ENCODE measurements at places on chromosomes 16 and 17.
A peak's percentile ranks its signal among the peaks of the same experiment; 100 is the strongest.

- DNase-seq, result no peak
Observed at GRCh38 chr16:19307587-19308241, 22.2 kb downstream of the CLEC19A start.

DNA sequence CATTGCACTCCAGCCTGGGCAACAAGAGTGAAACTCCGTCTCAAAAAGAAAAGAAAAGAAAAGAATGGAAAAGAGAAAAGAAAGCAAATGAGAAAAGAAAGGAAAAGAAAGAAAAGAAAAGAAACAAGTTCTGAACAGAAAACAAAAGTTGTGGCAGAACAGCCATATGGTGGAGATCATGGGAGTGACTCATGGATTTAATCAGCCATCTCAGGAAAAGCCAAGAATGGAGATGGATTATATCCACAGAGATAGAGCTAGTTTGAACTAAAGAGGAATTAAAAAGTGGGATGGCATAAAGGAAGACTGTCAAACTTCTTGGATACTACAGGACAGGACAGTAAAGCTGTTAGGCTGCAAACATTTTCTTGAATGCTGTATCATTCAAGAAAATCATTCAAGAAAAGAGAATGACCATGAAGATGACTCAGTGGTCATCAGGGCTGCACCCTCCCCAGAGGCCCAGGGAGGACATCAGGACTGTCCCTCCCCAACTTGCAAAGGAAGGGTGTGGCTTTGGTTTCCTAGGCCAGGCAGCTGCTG is 120.6 kb downstream of the USP22 start:
- peak; percentile 85 for DNase-seq

DNA sequence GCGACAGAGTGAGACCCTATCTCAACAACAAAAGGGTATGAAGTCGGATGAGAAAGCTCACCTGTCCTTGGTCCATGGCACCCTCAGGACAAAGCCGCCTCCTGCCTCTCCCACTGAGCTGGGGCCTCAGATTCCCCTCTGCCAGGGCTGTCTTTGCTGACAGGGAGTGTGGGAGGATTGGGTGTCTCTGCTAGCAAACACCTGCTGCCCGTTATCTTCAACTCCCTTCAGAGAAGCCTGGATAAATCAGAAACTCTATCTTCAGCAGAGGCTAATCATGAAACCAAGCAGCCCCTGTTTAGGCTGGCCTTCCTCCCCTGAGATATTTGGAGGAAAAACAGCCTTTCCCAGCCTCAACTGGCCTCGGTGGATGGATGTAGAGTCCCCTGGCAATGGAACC is 36.3 kb upstream of the CDH1 start:
- no peak for DNase-seq

DNA sequence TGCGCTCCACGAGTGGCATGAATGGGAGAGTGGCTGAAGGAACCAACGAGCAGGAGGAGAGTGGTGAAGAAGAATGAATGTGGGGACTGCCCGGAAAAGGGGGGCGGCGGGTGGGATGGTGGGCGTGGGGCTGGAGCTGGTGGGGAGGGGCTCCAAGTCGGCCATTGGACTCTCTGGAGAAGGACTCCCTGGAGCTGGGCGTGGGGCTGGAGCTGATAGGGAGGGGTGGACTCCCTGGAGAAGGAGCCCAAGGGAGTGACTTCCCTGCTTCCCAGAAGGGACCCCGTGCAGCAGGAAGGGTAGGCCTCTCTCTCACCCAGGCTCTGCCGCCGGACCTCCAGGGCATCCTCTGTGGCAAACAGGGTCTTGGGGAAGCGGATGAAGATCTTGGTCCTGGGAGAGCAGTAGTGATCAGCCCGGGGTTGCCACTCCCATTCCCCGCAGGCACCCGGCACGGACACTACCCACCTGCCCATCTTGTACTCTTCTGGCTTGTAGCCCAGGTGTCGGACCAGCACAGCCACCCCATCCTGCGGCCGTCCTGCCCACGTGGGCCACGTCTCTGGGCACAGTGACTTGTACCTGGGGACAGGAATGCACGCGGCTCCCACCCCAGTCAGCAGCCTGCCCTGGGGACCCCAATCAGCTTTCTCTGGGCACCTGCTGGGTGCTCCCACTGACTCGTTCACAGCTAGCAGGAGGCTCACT is 14.9 kb upstream of the CRK start:
- DNase-seq, result no peak

DNA sequence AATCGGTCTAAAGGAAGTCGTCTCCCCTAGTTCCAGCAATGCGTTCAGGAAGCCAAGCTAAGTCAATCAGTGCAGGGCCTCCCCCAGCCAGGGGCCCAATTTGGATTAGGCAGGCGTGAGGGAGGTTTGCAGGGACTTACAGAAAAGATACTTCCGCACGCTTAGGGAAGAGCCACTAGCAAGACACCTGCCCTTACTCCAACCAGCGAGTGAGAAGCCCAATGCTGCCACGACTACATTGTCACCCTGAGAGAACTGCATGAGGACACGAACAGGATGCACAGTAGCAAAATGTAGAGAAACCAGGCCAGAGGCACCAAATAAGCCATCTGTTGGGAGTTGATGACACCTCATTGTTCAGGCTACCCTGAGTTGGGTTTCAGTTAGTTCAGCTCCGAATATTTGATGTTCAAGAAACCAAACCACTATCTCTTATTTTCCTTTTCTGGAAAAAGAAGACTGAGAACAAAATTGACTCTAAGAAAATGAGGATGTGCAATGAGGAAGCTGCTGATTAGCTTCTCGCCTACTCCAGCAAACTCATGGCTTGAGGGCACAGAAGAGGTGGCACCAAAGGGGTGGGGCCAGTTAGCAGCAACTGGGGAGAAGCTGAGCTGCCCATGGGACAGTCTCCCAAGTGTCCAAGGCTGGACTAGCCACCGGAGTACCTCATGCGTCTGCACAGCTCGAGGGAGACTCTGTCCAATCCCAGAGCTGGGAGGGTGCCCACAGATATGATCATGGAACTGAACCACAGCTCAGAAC is 29.3 kb downstream of the TK2 start:
- DNase-seq, result peak; percentile 38

DNA sequence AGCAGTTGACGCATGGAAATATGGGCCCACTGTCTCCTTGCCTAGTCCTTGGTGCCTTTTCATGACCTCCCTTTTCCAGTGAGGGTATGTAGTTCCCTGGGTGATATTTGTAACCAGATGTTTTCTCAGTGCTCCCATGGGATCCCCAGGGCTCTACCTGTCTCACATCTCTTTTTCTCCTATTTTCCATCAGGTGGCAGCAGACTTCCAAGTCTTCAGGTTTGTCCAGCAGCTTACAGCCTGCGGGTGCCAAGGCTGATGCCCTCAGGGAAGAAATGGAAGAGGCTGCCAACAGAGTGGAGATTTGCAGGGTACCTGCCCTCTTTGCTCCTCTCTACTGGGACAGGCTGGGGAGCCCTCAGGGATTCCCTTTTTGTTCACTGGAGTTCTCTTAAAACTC is 89.1 kb downstream of the ELAC2 start:
- DNase-seq, result no peak

- DNase-seq, result no peak
Observed at GRCh38 chr17:40498281-40499084, 2.9 kb downstream of the TNS4 start.

GRCh38 chr16:85422196-85422631 is 190.9 kb upstream of the GSE1 start:
- DNase-seq, result peak; percentile 65

- DNase-seq, result no peak
Observed at GRCh38 chr16:19919142-19919541, 34.5 kb upstream of the GPRC5B start.

GRCh38 chr16:68475071-68475470 is 26.8 kb upstream of the SMPD3 start:
- no peak for DNase-seq

GRCh38 chr16:48347191-48347865 is 37.9 kb downstream of the SIAH1 start:
- DNase-seq, result no peak

DNA sequence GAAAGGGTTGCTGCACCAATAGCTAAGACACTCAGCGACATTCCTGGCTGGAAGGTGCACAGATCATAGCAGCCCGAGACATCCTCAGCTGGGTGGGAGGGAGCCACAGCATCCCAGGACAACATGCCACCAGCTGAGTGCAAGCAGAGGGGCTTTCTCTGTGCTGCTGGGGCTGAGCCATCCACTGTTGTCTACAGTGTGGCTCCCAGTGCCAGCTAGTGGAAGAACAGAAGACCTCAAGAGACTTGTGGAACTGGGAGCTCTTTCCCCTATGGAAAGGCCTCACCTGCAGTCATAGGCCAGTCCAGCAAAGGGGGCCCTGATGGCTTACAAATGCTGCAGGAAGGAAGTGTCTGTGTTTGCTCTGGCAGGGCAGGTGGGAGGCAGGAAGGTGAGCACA is 131.0 kb downstream of the C16orf78 start:
- no peak for DNase-seq

DNA sequence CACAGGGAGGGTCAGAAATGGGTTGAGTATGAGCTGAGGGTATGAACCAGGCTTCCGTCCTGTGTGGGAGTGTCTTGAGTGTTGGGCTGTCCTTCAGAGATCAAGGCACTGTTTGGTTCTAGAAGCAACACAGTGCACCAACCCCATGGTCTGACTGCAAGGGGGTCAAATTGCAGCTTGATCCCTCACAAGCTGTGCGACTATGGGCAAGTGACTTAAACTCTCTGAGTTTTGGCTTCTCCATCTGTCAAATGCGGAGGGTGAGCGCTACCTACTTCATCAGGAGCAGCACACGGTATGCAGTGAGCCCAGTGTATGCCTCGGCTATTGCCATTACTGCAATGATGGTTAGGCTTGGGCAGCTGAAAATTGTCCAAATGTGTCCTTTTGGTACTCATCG is 21.0 kb downstream of the SEC14L5 start:
- no peak for DNase-seq

DNA sequence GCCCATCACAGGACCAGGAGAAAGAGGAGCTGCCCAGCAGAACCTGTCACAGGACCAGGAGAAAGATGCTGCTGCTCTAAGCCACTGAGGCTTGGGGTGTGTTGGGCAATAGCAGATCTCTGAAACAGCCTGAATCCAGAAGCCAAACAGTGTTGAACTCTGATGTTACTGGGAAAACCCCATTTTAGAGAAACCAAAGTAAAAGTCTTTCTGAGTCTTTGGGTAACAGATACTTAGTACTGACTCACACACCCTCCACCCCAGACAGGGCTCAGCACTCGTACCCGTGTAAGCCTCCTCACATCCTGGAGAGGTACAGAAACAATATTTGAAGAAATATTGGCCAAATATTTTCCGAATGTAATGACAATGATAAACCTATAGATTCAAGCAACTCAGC is 82.8 kb upstream of the GNG13 start:
- DNase-seq, result no peak

DNA sequence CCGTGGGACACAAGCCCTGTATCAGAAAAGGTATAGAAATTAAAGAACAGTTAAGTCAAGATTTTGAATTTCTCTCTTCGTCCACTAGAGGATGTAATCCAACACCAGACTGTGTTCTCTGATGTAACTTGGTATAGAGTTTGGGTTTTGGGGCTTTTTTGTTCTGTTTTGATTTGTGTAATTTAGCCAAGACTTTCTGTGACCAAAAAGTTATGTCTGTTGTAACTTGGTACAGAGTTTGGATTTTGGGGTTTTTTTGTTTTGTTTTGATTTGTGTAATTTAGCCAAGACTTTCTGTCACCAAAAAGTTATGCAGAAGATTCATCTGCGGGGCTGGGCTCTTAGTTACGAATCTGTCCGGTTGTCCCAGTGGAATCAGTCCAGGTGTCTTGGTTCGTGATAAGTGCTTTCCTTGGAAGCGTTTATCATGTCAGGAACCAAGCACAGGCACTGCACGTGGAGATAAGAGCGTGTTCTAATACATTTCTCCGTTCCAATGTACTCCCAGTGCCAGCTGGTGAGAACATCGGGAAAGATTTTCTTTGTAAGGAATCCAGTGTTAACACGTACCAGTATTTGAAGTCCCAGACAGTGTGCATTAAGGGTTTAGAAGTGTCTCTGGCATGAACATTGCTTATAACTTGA is 44.1 kb upstream of the SEC14L1 start:
- peak; percentile 67 for DNase-seq

- DNase-seq, result no peak
Observed at GRCh38 chr16:2472885-2473445, 1.9 kb downstream of the NTN3 start.

- DNase-seq, result peak; percentile 44
Observed at GRCh38 chr17:688100-688989, 26.3 kb downstream of the VPS53 start.

DNA sequence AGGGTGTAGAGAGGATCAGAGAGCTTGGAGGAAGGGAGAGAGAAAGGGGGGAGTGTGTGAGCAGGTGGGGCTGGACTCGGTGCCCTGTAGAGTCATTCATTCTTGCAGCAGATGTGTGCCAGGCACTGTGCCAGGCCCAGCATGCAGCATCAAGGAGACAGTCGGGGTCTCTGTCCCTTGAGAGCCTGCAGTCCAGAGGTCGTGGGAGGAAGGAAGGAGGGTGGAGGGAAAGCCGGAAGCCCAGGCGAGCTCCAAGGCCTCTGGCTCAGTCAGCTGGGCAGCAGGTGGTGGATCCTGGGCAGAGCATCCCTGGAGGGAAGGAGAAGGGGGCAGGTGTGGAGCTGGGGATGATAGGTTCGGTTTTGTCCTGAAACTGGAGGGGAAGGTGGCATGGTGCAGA is 27.5 kb downstream of the EPN2 start:
- DNase-seq, result no peak

- no peak for DNase-seq
Observed at GRCh38 chr17:42404326-42405055, 16.2 kb upstream of the STAT3 start.

- DNase-seq, result no peak
Observed at GRCh38 chr16:57382535-57383275, 10.4 kb downstream of the CX3CL1 start.

DNA sequence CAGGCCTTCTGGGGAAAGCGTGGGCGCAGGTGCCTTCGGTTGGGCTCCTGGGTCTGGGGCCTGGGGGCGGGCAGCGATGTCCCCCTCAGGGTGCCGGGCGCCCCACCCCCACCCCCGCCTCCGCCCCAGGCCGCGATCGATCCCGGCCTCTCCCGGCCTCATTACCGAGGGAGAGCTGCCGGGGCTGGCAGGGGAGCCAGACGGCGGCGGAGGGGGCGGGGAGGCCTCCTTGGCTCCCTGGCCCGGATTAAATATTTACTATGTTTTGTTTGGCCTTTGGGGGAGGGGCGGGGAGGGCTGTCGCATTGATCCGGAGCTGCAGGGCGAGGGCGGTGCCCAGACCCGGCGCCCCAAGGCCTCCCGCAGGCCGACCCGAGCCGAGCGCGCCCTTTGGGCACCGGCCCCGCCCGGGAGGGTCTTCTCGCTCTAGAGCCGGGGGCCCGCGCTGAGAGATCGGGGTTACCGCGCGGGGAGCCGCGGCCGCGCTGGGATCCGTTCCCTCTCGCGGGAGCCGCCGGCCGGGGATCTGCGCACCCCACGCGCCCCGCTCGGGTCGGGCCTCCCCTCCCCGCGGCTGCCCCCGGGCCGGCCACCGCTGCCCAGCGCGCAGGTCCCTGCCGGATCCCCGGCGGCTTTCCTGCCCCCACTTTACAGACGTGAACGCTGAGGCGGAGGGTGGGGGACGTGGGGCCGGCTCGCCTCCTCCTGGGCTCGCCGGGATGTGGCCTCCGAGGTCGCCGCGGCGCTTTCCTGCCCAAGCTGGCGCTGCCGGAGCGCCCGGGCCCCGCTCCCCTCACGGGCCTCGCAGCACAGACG is 27.0 kb downstream of the RTN4RL1 start:
- DNase-seq, result no peak
